ENCODE measurements at places on chromosomes 4 and X.

DNA sequence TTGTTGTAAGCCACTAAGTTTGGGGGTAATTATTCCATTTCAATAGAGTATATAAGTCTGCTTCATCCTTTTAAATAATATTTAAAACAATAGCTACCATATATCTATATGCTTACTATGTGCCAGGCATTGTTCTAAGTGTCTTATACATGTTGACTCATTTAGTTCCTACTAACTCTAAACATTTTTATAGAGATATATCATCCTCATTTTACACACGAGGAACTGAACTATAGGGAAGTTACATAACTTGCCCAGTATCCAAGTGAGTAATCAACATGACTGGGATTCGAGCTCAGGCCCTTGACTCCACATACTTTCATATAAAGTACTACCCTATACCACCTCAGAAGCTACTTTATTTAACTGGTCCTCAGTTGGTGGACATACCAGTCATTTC is 175.3 kb upstream of the RAI2 start:
- DNase-seq, result no peak

GRCh38 chrX:53160297-53160983 is 64.6 kb downstream of the KDM5C start:
- no peak for DNase-seq

DNA sequence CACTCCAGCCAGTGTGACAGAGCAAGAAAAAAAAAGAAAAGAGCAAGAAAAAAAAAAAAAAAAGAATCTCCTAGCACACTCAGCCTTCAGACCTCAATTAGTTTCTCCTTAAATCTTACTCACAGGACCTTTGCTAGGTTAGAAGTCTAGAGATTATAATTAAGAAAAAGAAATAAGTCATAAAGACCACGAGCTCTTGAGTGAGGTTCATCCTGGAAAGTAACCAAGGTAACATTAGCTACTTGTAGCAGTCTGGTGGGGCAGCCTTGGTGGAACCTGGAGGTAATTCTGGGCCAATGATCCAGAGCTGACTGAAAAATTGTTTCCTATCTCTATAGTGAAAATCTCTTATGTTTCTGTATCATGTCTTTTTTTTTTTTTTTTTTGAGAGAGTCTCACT is 21.2 kb upstream of the DDX3X start:
- DNase-seq, result no peak

DNA sequence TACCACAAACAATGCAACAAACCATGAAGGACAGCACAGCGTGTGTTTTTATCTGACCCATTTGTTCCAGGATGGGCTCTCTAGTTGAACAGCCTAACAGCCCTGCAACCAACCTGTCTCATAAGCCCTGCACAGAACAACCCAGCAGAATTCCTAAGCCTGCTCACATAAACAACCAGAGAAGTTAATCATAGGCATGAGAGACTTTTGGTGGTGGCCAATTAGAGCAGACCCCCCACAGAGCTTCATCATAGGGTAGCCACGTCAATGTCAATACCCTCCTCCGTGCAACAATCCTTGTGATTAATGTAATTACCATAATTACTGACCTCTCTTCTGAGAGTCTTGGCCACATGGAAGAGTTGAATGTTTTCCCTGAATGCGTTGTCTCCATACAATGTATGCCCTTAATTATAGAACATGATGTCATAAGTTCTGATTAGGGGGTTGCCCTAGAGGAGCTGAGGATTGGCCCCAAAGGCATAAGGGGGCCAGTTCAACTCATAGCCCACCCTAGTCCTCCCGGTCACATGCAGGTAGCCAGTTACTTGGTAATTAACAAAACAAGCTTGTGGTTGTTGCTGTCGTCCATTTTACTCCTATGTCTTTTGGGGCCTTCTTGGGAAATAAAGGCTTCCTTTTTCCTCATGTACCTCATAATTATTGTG is 92.7 kb downstream of the SYNPO2 start:
- DNase-seq, result no peak

- DNase-seq, result no peak
Observed at GRCh38 chr4:3364199-3364598, 71.4 kb downstream of the RGS12 start.

GRCh38 chr4:179225594-179225993 is 1783.4 kb upstream of the AGA start:
- DNase-seq, result no peak

GRCh38 chr4:124938836-124939235 is 226.3 kb upstream of the ANKRD50 start:
- no peak for DNase-seq

GRCh38 chrX:130247996-130248395 is 20.7 kb downstream of the ZNF280C start:
- no peak for DNase-seq

- DNase-seq, result no peak
Observed at GRCh38 chr4:57109847-57110639, at the start of gene IGFBP7. Gene IGFBP7 (minus strand): TSS chr4:57110385. CDS start chr4:57110351, 34 bp downstream.

DNA sequence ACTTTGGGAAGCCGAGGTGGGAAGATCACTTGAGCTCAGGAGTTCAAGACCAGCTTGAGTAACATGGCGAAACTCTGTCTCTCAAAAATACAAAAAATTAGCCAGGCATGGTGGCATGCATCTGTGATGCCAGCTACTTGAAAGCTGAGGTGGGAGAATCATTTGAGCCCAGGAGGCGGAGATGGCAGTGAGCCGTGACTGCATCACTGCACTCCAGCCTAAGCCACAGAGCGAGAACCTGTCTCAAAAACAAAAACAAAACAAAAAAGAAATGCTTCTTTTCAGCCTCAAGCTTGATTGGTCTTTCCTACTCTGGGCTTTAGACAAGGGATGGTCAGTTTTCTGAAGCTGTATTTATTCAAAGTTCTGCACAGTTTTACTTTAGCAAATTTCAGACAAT is 15.8 kb upstream of the DHRSX start:
- no peak for DNase-seq

DNA sequence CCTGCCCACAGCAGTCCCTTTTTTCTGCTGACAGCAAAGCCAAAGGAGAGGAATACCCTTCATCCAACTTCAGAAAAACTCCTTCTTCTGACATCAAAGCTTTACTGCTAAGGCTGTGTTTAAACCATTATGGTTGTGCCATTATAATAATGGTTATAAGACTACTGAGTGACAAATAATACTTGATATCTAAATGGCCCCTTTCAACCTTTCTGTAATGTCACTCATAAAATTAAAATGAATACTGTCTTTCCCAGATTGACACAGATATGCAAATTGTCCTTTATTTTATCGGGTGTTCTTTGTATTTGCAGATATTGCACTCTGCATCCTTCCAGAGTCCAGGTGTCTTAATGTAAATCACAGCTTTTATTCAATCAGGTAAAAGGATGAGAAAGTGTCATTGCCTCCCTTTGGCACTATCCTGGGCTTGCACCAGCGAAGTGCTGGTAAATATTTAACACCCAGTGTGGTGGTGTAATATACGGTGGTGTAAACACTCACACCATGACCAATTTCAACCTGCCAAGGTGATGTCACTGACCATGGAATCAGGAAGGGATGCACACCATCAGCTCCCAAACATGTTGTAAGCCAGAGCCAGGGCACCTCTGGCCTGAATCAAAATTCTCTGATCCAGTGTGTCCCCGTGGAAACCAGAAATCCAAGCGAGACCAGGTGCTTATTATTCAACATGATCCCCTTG is 139.4 kb upstream of the TENM3 start:
- DNase-seq, result no peak

- no peak for DNase-seq
Observed at GRCh38 chr4:83323136-83323535, 11.5 kb downstream of the HPSE start.

DNA sequence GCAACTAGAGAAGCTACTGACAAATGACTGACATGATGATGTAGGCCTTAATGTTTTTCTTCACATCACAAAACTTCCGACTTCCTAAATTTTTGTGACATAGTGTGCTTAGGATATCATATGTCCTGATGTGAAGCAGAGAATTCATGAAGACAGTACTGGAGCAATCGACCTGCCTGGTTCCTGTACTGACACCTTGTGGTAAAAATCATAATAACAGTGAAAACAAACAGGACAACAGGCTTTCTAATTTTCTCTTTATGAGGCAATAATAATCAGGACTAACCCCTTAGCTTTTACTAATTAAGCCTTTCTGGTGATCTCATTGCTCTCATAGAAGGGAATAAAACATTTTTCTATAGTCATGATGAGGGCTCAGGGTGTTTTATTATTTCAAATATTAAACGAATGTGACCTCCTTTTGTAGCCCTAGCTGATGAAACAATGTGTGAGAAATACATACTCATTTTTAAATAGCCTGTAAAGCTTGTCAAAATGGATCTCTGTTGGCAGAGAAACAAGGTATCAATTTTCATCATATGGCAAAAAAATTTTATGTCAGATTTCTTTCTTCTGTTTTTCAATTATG is 158.4 kb downstream of the TENT5D start:
- DNase-seq, result no peak

DNA sequence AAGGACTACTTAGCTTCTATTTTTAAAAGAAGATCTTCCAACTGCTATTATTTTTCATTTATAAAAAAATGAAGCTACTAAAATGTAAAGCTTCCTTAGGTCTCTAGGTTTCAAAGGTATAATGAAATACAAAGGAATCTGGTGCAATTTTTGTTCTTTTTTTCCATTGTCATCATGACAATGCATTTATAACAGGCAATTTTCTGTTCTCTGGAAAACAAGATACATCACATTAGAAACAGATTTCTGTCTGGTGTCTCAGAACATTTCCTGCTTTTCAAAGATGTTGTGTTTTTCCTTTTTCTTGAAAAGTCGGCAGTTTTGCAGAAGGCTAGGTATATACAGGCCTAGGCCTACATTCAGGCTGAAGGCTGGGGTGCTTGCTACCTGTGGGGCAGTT is 63.6 kb upstream of the ATP8A1 start:
- no peak for DNase-seq

DNA sequence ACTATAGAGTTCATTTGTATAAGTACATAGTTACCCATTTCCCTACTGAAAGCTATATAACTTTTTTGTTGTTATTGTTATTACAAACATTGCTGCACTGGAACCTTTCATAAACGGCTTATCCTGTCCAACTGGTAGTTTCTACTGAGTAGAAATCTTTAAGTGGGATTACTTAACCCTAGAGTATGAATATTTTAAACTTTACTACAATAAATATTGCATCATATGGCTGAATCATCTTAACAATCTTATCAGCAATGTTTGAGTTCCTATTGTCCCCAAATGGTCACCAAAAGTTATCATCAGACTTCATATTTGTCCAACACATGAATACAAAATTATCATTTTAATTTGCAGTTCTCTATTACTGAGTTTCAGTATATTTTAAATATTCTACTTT is 40.5 kb downstream of the LCORL start:
- DNase-seq, result no peak

Data from central memory CD8-positive, alpha-beta T cell (primary cell).